HFFc6 (cell line): ENCODE measurements at places on chromosomes 1 and 21.

GRCh38 chr1:53553734-53554509 is 94.7 kb downstream of the DMRTB1 start:
- DNase-seq, result no peak

GRCh38 chr21:17542371-17543011 is 29.6 kb downstream of the CXADR start:
- no peak for DNase-seq

- DNase-seq, result no peak
These were observed 181.4 kb upstream of the KIAA0040 start for GRCh38 chr1:175373786-175374623.

- peak; percentile 43 for DNase-seq
These were observed 155.9 kb upstream of the RUNX1 start for GRCh38 chr21:35204850-35205541.

DNA sequence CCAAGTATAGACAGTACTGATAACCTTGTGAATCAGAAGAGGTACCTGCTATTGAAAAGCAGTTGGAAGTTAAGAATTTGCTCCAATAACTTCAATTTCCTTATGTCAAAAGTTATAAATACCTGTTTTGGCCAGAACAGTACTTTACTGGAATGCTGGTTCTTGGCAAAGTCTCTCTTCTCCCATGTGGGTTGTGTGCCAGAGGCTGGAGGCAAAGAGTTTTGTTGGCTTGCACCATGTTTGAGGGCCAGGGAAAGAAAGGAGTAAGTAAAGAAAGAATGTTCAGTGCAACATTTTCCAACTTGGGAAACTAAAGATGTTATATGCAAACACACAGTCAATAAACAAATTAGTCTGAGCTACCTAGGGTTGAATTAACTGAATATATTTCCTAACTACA is 67.0 kb upstream of the DYNLT5 start:
- DNase-seq, result no peak

DNA sequence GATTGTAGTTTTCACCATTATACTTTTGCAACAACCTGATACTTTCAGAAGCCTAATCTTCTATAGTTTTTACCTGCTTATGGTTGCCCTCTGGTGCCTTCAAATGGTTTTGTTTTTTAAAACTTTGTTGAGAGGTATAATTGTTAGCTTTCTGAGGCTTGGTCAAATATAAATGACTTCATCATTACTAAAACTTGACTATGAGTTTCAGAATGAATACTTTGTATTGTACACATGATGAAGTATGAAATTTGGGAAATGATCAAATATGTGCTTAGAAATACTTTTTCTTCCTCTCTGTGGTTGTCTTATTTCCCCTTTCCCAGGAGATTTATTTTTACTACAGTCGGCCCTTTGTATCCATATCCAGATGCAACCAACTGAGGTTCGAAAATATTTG is 151.8 kb upstream of the B3GALT2 start:
- peak; percentile 16 for DNase-seq

DNA sequence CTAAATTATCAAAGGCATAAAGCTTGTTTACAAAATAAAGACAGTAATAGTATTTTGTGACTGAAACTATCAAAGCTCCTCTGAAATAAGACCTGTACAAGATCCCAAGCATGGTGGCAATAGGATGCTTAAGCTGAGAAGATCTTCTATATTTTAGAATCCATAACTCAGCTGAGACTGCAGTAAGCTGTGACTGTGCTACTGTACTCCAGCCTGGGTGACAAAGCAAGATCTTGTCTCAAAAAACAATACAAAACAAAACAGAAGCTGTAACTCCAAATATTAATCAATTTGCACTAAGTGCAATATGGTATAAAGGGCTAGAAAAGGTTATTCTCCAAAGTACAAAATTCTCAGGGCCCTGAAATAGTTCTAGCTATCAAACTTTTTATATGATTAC is 55.8 kb upstream of the CPLANE2 start:
- DNase-seq, result no peak
